ENCODE measurements at places on chromosomes 11 and 22.
A peak's percentile ranks its signal among the peaks of the same experiment; 100 is the strongest.

GRCh38 chr11:19508165-19508564, 204.5 kb upstream of the NAV2 start:
- DNase-seq, result no peak

DNA sequence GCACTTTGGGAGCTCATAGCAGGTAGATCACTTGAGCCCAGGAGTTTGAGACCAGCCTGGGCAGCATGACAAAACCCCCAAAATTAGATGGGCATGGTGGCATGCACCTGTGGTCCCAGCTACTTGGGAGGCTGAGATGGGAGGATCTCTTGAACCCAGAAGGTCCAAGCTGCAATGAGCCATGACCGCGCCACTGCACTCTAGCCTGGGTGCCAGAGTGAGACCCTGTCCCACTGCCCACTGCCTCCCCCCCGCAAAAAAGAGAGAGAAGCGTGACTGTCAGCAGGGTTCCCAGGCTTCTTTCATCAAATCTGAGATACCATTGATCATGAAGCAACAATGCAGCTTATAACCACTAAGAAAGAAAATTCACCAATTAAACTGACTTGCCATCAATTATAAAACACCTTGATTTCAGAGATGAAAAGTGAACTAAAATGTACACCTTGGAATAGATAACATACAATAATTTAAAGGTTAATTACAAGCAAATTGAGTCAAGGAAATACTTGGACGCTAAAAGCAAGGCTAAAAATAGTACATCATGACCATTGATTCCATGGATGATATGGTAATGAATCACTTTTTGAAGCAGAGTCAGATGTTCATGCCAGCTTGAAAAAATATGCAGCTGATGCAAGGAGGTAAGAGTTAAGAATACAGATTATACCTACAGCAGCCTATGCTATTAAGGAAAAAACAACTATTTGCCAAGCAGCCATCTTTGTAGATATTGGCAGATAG, 90.8 kb upstream of the ALKBH3 start:
- DNase-seq, result no peak

- DNase-seq, result peak; percentile 75
These were observed 209.5 kb downstream of the AASDHPPT start for GRCh38 chr11:106286881-106287504.

DNA sequence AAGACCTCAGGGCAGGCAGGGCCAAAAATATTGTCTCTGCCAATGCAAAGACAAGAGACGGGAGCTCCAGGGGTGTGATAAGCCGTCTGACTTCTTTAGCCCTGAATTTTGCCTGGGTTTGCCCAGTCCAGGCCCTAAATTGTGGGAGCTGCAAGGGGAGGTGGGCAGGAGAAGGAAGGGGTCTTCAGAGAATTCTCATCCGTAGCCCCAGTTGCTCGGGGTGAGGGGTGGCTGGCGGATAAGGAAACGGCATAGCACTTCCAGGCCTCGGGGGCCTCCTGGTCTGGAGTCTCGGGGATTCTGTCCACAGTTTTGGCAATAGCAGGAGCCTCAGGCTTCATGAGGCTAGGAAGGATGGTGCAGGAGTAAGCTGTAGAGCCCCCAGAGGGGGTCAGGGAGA, 7.4 kb downstream of the CD5 start:
- no peak for DNase-seq

GRCh38 chr22:50526108-50526833, 873 bp upstream of the SCO2 start:
- DNase-seq, result no peak

GRCh38 chr22:48670731-48671130, 1156.9 kb downstream of the BRD1 start:
- no peak for DNase-seq
